CD4-positive, alpha-beta T cell treated with Interleukin-17A for 1 hour (primary cell): ENCODE measurements at places on chromosomes 2 and 18.
A peak's percentile ranks its signal among the peaks of the same experiment; 100 is the strongest.

DNA sequence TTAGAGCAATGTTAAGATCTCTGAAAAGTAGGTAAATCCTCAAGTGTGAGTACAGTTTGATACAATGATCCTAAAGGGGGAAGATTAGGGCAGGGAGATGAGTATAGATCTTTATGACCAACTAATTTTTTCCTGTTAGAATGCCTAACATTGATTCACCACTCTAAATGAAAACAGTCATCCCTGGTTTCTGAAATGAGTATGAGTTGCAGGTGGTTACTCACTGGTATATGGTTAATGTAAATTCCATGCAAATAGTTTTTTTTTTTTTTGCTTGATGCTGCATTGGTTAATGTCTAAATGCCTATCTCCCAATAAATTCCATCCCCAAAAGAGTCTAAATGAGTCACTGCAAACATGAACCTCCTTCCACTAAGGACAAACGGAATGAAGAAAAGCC is 55.0 kb upstream of the SERPINB2 start:
- no peak for DNase-seq

DNA sequence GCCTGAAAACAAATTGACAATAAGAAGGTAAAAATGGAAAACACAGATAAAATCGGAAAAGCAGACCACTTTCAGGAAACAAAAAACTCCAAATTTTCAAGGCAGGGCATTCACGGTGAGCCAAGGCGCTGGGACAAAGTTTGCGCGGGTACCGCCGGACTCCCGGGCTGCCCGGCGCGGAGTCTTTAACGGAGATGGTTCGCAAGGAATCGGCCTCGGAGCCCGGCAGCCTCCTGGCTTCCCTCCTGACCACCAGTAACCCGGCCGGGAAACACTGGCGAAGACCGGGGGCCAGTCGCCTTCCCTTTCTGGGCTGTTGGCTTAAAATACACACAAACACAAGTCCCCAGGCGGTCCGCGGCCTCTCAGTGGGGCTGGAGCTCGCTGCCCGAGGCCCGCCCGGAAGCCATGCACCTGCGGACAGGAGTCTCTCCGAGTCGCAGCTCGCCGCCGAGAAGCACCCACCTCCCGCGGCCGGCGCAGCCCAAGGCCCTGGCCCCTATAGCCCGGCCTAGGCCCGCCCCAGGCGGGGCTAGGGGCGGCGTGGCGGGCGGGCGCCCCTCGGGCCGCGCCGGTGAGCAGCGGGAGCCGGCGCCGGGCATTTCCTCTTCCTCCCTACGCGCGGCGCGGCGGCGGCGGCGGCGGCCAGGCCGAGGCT is 622 bp upstream of the KCMF1 start:
- peak; percentile 58 for DNase-seq

DNA sequence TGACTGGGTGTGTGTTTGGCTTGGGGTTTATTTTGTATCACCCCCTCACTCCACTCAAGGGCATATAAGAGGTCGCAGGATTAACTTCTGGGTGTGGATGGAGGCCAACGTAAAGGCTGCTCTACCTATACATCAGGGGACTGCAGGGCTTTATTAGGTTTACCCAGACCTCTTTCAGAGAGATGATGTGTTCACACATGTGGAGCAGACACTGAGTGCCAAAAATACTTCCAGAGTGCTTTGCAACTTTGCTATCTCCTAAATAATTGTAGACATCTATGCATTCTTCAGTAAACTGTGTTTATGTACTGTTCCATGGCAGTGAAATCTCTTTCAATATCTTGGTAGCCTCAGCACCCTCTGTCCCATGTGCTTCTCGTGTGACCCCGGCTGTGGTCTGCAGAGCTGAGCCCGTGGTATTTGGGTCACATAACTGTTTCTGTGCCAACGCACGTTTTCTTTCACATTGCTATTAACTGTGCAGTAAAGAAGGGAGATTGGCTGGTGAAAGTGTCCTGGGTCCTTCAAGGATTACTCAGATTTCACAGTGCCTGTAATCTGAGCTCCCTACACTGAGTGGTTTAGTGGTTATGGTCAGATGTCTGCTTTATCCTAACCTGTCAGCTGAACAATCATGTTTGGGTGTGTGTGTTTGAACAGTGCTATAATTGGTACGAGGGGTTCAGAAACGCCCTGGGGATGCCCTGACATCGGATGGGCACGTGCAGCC is 208.1 kb downstream of the VAPA start:
- no peak for DNase-seq

- DNase-seq: no peak
Observed at GRCh38 chr18:43543236-43543635, 265.9 kb upstream of the SYT4 start.

- no peak for DNase-seq
Observed at GRCh38 chr18:33828949-33829348, 250.9 kb downstream of the ASXL3 start.
